ENCODE measurements at places on chromosomes 6 and 20. TPM values are rescaled to one million over a fixed set of nuclear protein-coding genes. Genes with fewer than 3 reads are reported as not detected.
A peak's percentile ranks its signal among the peaks of the same experiment; 100 is the strongest.

The LBP gene
- total RNA-seq = not detected

The SGK2 gene
- total RNA-seq = not detected

GRCh38 chr20:44743916-44744655, 1.6 kb upstream of the KCNK15 start:
- no peaks in the 10 kb centered on the region for H3K27me3 ChIP-seq
- no peak overlapping the region for H3K4me3 ChIP-seq
- DNase-seq = no peak

DNA sequence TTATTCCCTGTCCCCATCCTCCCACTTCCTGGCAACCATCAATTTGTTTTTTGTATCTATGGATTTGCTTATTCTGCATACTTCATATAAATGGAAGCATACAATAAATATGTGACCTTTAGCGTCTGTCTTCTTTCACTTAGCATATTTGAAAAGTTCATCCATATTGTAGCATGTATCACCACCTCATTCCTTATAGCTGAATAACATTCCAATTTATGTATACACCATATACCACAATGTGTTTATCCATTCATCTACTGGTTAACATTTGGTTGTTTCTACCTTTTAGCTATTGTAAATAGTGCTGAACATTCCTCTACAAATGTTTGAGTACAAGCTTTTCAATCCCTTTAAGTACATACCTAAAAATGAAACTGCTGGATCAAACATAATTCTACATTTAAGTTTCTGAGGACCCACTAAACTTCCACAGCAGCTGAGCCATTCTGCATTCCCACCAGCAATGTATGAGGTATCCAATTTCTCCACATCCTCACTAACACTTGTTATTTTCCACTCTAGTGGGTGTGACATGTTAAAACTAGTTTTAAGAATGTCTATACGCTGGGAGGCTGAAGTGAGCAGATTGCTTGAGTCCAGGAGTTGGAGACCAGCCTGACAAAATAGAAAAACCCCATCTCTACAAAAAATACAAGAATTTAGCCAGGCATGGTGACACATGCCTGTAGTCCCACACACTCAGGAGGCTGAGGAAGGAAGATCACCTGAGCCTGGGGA, 32.9 kb downstream of the NUDT3 start:
- no peak overlapping the region for H3K4me3 ChIP-seq
- H3K4me1 ChIP-seq = peaks cover 84% of the 10 kb centered on the region
- H3K36me3 ChIP-seq = no peaks in the 10 kb centered on the region
- no peak for DNase-seq

DNA sequence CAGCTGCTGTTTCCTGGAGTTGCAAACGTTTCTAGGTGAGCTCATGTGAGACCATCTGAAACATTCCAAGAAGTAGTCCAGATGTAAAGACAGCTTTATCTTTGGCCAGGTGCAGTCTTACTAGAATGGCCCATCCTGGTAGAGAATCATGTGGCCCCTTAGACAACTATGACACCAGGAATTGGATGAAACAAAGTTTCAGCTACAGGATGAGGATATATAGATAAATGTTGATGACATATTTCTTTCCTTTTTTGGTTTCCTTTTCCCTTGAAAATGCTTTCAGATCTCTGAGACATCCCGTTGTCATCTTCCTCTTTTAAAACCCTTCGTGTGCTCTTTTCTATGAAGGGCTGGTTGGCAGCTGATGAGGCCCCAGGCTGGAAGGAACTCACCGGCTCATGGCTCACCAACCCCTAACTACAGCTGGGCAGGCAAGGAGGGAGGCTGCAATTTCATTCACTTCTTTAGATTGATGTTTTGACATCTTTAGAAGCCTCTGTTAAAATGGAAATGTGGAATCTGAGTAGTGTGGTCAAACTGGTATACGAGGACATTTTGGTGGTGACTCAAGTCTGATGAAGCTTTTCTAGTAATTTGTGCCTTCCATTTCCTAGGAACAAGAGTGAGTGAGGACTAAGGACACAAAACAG, 167.9 kb upstream of the TNFAIP3 start:
- H3K27ac ChIP-seq = no peak overlapping the region
- H3K36me3 ChIP-seq = no peaks in the 10 kb centered on the region
- no peak for DNase-seq
- no peak overlapping the region for H3K4me3 ChIP-seq

- no peaks in the 10 kb centered on the region for H3K4me1 ChIP-seq
- H3K4me3 ChIP-seq = no peak overlapping the region
- no peaks in the 10 kb centered on the region for H3K27me3 ChIP-seq
Observed at GRCh38 chr6:4108561-4109093, 26.7 kb downstream of the ECI2 start.

DNA sequence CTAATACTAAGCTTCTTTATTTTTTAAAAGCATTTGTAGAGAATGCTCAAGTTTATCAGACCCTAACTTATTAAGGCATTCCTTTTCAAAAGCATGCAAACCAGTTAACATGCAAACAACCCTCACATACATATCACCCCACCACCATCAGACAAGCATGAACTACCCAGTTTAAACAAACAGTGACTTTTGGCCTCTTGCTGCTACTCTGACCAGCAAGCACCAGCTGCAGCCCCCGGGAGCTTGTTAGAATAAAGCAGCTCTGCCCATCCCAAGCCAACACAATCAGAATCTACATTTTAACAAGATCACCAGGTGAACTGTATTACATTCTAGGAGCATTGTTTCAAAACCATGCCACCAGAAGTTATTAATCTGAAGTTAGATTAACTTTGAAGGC, 5.9 kb upstream of the NUP153 start:
- no peaks in the 10 kb centered on the region for H3K36me3 ChIP-seq
- no peaks in the 10 kb centered on the region for H3K27me3 ChIP-seq
- H3K4me3 ChIP-seq = no peak overlapping the region
- peaks cover 2% of the 10 kb centered on the region for H3K4me1 ChIP-seq
- DNase-seq = no peak

GRCh38 chr6:128519132-128519930, 1.1 kb downstream of the PTPRK start:
- H3K4me3 ChIP-seq = no peak overlapping the region
- H3K4me1 ChIP-seq = no peaks in the 10 kb centered on the region
- H3K27ac ChIP-seq = no peak overlapping the region

DNA sequence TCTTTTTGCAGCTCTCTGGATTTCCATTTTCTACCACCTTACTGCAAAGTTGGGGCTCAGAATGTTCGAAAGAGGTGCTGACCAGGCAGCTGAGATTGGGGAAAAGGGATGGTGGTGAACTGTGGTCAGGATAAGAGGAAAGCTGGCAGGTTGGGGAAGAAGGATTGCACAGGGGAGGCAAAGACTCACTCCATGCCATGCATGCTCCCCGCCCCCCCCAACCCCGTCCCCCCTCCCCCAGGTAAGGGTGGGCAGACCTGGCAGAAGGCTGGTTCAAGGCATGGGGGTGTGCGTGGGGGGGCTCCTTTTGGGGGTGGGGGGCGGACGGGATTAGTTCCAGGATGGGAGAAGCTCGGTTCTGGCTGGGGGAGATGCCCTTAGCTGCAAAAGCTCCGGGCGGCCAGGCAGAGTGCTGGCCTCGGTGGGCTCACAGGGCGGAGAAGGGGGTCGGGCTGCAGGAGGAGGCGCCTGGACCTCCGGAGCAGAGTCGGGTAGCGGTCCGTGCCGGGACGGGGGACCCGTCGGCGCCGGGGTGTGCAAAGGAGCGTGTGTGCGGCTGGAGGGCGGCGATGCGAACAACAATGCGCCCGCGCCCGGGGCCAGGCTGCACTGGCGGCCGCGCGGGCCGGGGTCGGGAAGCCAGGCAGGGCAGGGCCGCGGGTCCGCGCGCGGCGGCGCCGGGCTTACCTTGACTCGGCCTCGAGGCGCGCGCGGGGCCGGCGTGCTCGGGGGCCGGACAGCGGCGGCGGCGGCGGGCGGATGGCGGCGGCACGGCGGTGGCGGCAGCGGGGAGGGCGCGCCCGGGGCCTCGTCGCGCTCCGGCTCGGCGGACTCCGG, 880 bp downstream of the ADNP start:
- peak; percentile 68 for DNase-seq
- peaks cover 57% of the 10 kb centered on the region for H3K36me3 ChIP-seq

GRCh38 chr20:2654384-2654822, 2.0 kb downstream of the NOP56 start:
- DNase-seq = no peak
- H3K36me3 ChIP-seq = peaks cover 52% of the 10 kb centered on the region
- peak overlapping the region; percentile 95 for H3K4me3 ChIP-seq
- H3K4me1 ChIP-seq = peaks cover 26% of the 10 kb centered on the region
- peak overlapping the region; percentile 88 for H3K27ac ChIP-seq

All from Karpas-422 (cell line).